Activated T-helper 17 cell treated with anti-CD3 and anti-CD28 coated beads, Interleukin-2, amount 50 U/mL, for 72 hours (primary cell): ENCODE measurements at places on chromosomes 7 and 10. TPM values are rescaled to one million over a fixed set of nuclear protein-coding genes. Genes with fewer than 3 reads are reported as not detected.

- ATAC-seq = no peak
- H3K4me1 ChIP-seq = peaks cover 5% of the 10 kb centered on the region
- H3K27me3 ChIP-seq = no peaks in the 10 kb centered on the region
- H3K4me3 ChIP-seq = no peak overlapping the region
Observed at GRCh38 chr7:142365410-142365842, 107.6 kb upstream of the PRSS58 start.

DNA sequence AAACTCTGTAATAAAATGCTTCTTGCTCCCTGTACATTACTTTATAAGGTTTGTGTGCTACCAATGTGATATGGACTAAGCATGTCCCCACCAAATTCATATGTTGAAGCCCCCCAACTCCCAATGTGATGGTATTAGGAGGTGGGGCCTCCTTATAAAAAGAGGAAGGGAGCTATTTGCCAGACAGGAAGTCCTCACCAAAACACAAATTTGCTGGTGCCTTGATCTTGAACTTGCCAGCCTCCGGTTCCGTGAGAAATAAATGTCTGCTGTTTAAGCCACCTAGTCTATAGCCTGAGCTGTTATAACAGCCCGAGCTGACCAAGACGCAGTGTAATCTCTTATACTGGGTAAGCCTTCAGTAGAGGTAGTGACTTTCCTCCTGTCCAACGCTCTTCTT is 114.5 kb downstream of the INHBA start:
- H3K4me1 ChIP-seq = no peaks in the 10 kb centered on the region
- H3K36me3 ChIP-seq = no peaks in the 10 kb centered on the region
- no peak overlapping the region for H3K4me3 ChIP-seq

GRCh38 chr7:150448789-150449147 is 1.7 kb upstream of the GIMAP8 start:
- H3K4me1 ChIP-seq = peaks cover 29% of the 10 kb centered on the region
- ATAC-seq = peak; percentile 59
- peak overlapping the region; percentile 98 for H3K4me3 ChIP-seq

DNA sequence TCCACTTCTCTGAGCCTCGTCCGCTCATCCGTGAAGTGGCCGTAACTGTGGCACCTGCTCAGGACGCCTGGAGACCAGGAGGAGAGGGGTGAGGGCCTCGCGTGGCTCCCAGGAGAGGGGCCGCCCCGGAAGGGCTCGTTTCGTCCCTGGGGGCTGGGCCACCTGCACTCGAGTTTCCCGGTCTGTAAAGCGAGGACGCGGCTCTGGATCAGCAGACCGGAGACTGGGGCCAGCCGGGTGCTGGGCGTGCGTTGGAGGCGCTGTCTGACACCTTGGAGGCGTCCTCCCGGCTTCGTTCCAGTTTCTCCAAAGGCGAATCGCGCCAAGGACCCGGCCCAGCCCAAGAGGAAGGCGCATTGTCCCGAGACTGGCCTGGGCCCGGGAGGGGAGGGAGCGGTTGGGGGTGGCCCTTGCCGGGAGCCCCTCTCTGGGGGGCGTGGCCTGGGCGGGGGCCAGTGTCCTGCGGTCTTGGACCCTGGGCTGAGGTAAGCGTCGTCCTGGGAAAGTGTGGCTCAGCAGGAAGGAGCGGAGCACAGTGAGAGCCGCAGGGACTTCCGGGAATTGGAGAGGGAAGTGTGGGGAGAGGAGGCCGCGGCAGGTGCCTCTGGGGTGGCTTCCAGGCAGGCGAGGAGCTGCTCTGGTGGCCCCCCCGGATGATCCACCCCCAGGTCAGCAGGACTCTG is 89.6 kb downstream of the FOXL3 start:
- no peaks in the 10 kb centered on the region for H3K27me3 ChIP-seq
- H3K27ac ChIP-seq = no peak overlapping the region
- peak overlapping the region; percentile 31 for H3K4me3 ChIP-seq
- no peaks in the 10 kb centered on the region for H3K36me3 ChIP-seq
- H3K4me1 ChIP-seq = peaks cover 19% of the 10 kb centered on the region
- ATAC-seq = no peak

DNA sequence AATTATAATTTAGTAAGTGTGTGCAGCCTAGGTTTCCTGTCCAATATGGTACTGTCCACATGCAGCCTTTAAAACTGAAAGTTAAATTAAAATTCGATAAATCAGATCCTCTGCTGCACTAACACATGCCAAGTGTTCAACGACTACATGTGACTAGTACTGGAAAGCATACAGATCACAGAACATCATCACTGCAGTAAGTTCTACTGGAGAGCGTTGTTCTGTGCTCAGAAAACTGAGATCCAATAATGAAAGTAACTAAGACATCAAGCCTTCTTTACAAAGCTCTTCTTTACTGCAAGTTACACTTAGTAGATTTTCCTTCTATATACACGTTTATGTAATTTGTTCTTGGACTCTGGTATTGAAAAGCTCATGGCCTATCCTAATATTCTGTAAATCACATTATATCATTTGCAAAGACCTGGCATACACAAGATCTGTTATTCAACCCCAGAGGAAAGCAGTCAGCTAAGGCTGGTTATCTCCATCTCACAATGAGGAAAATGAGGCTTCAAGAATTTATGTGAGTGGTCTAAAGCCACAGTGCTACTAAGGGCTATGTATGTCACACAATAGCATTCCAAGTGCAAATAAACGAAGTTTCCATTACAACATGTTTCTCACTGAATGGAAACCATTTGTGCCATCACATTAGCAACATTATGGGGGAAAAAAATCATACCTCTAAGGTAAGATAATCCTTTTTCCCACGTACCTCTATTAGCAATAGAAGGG is 77.6 kb downstream of the VPS41 start:
- ATAC-seq = no peak
- H3K27ac ChIP-seq = no peak overlapping the region
- peaks cover 16% of the 10 kb centered on the region for H3K36me3 ChIP-seq
- H3K27me3 ChIP-seq = no peaks in the 10 kb centered on the region
- H3K4me3 ChIP-seq = no peak overlapping the region

DNA sequence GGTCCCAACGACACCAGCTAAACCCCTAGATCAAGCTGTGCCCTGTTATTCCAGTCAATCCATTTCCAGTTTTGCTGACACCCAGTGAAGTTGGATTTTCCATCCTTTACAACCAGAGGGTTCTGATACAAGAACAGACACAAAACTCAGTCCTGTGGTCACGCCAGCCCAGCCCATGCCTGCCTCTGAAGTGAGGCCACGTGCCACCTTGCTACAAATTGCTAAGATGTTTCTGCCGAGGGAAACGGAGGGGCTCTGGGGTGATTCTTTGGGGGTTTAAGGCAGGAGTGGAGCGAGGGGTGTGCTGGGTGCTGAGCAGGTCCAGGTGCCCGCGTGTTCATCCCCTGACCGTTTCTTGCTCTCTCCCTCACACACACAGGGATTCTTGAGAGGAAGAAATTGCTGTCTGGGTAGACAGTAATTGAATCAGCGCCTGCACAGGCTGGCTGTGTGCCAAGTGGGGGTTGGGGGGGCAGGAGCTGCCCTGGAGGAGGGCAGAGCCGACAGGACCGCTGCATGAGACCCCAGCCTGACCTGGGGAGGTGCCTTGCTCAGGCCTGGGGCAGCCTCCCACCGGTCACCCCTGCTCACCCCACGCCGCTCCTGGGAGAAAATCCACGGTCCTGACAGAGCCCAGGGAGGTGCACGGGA is 38.1 kb downstream of the ADAP1 start:
- H3K4me1 ChIP-seq = peaks cover 6% of the 10 kb centered on the region
- H3K36me3 ChIP-seq = no peaks in the 10 kb centered on the region
- H3K27me3 ChIP-seq = no peaks in the 10 kb centered on the region

- no peak overlapping the region for H3K4me3 ChIP-seq
- no peak overlapping the region for H3K27ac ChIP-seq
- no peaks in the 10 kb centered on the region for H3K4me1 ChIP-seq
- ATAC-seq = no peak
Observed at GRCh38 chr7:119733127-119733879, 539.7 kb upstream of the KCND2 start.

The MNX1 gene
- total RNA-seq = not detected

The INA gene
- 0.13 TPM for total RNA-seq

The CCDC146 gene
- 3.3 TPM for total RNA-seq

The TFR2 gene
- total RNA-seq = 39.4 TPM

The HOXA5 gene
- not detected for total RNA-seq

The HPSE2 gene
- total RNA-seq = not detected
